ENCODE measurements at places on chromosomes 1 and 21.

GRCh38 chr1:213089924-213090677 lies 39.1 kb downstream of the RPS6KC1 start:
- no peak for DNase-seq

GRCh38 chr1:23978805-23979204 lies 1.3 kb downstream of the SRSF10 start:
- DNase-seq = no peak

DNA sequence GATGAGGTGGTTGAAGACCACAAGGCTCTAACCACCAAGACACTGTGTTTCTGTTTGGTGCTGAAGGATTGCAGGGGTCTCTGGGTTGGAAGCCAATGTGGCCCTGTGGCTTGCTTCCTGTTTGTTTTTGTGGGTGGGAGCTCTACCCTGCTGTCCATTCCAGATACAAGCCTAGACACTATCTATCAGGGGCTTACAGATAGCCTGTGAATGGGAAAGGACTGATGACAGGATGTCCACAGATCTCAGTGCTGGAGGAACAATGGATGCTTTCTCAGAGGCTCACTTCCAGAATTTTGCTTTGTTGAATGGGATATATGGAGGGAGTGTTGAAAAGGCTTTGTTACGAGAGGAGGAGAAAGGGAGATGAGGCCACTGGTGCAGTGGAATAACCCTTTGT lies 69.7 kb downstream of the NOS1AP start:
- DNase-seq = no peak

- no peak for DNase-seq
Observed at GRCh38 chr1:96038636-96039035, 682.9 kb upstream of the PTBP2 start.

- peak; percentile 17 for DNase-seq
Observed at GRCh38 chr1:156838972-156839371, 19.9 kb downstream of the INSRR start.

DNA sequence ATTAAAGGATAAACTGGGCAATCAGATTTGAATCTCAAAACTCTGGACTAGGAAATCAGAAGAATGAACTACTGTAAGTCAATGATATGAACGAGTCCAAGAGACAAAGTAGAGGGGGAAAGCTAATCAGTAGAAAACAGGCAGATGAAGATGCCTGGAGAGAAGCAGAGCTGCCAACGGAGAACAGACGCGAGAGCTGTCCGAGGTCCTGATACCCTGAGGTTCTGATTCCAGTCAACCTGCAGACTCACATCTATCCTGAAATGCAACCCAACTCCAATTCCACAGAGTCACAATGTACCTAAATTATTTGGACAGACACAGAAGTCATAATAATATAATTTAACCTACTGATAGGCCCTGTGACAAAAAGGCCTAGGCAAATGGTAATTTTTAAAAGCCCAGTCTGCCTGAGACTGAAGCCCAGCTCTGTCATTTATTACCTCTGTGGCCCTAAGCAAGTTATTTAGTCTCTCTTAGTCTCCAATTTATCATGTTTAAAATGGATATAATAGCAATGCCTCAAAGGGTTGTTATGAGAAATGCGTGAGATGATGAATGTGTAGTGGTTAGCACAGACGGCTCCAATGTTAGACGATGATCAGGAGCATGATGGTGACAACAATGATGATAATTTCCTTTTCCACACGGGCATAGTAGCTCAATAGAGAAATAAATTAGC lies 33.4 kb downstream of the RGS7 start:
- DNase-seq = peak; percentile 46

- DNase-seq = no peak
Observed at GRCh38 chr1:76989976-76990375, 122.7 kb downstream of the ST6GALNAC5 start.

DNA sequence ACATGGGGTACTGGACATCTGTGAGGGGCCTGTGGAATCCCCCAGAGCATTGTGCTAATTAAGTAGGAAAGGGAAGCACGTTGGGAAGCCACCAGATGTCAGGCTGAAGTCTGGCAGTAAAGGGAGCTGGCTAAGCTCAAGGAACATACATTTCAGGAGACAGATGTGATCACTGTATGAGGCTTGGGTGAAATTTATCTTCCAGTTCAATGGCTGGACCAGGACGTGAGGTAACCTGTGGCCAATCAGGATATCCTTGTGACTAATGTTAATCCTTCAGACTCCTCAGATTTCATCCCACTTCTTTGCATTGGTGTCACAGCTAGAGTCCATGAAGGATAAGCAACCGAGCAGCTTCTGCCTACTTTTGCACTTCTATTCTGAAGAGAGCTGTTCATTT lies 110.2 kb upstream of the APP start:
- no peak for DNase-seq

- no peak for DNase-seq
Observed at GRCh38 chr1:22778862-22779520, 68.4 kb downstream of the EPHB2 start.

GRCh38 chr21:27158967-27159366 lies 192.1 kb upstream of the ADAMTS5 start:
- DNase-seq = no peak

- no peak for DNase-seq
Observed at GRCh38 chr21:41927727-41928409, 25.9 kb downstream of the C2CD2 start.

DNA sequence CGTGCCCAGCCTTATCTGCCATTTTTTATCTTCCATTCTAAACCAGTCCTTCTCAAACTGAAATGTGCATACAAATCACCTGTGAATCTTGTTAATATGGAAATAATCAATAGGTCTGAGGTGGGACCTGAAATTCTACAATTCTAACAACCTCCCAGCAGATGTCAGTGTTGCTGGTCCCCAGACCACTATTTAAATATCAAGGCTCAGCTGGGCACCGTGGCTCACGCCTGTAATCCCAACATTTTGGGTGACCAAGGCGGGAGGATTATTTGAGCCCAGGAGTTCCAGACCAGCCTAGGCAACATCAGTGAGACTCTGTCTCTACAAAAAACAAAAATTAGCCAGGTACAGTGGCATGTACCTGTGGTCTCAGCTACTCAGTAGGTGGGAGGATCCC lies 4.1 kb downstream of the UQCRHL start:
- DNase-seq = peak; percentile 39

DNA sequence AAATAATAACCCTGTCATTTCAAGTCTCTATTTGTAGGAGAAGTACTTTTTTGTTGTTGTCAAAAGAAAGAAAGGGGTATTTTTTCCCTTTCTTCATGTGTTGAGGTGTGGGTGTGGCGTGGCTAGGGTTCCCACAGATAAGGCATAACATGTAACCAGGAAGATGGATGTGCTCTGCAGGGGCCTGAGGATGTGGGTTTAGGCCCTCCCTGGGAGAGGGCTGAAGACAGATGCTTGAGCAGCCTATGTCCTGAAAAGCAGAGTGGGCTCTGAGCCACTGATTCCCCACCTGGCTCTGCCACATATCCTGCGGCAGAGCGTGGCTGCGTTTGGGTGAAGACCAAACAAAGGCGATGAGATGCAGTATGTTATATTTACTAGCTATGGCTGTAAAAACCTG lies 13.9 kb upstream of the ADAR start:
- DNase-seq = no peak

DNA sequence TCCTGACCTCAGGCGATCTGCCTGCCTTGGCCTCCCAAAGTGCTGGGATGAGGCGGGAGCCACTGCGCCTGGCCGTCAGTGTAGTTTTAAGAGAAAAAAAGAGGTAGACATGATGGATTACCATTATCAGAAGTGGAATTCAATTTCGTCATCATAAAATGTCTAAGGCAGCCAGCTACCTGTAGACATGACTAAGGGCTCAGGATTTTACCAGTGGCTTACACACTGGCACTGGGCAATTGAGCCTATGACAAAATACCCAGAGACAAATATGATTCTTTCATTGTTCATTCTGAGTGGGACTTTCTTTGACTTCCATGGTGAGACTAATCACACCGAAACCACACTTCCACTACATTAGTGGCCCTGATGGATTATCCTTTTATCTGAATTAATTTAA lies 181.5 kb downstream of the GABPA start:
- DNase-seq = no peak

DNA sequence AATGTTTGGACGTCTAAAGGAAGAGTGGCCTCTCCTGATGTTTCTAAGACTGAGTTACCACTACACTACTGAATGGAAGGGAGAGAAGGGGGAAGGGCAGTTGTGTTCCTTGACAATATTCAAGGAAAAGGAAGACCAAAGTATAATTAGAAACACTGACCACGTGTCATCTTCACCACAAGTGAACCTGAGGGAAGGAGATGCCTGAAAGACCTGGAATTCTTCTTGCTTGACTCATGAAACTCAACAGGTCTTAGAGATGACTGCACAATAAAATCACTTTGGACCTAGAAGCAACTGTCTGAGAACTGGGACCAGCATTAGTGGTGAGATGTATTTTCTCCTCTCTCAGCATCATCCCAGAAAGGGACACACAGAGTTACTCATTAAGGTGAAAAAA lies 56.7 kb downstream of the PTPN14 start:
- DNase-seq = no peak

GRCh38 chr1:23589585-23589986 lies 30.3 kb upstream of the ID3 start:
- no peak for DNase-seq

DNA sequence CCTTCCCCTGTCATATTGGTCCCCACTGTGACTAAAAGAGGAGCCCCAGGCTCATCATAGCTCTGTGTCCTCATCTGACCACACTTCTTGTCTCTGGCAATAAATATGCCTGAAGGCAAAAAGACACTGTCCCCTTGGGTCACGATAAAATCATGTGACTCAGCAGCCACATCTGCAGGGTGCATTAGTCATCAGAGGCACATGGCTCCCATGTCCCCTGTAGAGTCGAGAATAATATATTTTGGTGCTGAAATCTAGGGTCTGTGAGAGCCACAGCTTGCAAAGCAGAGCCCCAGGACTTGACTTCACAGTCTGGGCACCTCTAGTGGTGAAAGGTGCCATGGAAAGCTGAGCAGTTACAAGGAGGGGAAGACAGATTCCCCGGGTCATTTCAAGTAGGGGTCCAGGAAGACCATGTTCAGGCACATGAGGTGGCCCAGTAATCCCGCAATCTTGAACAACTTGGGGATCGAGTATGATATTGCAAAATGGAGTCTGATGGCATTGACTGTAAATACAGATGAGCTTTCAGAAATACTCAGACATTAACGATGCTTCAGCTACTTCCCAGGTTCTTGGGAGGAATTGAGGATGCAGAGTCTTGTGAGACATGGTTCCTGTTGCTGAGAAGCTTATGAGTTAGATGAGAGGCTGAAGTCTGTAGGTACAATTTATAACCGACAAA lies 68.6 kb downstream of the SLC35F3 start:
- no peak for DNase-seq

DNA sequence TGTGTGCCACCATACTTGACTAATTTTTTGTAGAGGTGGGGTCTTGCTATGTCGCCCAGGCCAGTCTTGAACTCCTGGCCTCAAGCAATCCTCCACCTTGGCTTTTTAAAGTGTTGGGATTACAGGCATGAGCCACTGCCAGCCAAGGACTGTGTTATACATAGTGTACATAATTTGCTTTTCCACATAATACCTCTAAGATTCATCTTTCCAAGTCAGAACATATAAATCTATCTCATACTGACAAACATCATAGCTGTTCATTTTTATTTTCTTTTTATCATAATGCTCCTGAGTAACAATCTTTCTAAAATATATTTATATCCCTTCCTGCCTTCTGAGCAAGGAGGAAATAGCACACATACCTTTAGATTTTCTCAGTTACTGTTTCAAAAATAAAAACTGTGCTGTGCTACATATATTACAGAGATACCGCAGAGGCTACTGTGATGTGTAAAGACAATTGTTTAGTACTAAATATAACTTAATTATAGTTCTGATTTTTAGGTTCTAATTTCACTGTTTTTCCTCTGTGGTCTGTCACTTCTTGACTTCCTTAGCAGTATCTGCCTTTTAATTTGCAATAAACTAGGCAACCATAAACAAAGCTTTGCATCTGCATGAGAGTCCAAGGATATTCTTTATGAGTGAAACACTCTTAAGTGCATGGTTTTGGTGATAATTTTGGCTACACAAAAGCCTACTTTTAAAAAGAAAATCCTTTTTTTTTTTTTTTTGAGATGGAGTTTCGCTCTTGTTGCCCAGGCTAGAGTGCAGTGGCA lies 59.3 kb downstream of the EYA3 start:
- DNase-seq = peak; percentile 55

Measured in fibroblast of skin of scalp (primary cell).